ENCODE measurements at places on chromosomes 11 and 22. TPM values are rescaled to one million over a fixed set of nuclear protein-coding genes. Genes with fewer than 3 reads are reported as not detected.

DNA sequence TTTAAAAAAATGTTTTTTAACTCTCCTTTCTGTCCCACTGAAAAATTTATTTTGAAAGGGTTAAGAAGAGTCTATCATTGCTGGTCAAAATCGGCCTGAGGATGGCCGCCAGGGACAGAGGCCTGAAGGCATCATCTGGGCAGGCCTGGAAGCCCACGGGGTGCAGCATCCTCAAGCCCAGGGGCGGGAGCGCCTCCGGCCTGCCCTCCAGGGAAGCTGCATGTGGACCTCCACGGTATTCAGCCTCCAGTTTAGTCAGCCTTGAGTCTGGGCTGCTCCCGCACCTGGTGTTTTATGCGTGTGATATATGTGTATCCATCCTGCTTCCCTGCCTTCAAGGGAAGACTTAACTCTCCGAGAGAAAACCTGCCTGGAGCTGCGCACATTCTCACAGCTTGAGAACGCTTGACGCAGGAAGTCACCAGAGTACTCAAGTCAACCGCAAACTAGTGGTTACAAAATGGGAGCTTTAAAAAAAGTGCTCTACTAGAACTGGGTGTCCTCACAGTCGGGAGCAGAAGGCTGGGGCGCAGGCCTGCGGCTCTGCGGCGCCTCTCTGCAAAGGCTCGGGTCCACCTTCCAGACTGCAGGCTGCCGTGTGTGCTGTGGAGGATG lies 13.6 kb upstream of the BID start:
- DNase-seq = no peak

GRCh38 chr22:41524809-41525449 lies 19.3 kb downstream of the POLR3H start:
- no peak for DNase-seq

DNA sequence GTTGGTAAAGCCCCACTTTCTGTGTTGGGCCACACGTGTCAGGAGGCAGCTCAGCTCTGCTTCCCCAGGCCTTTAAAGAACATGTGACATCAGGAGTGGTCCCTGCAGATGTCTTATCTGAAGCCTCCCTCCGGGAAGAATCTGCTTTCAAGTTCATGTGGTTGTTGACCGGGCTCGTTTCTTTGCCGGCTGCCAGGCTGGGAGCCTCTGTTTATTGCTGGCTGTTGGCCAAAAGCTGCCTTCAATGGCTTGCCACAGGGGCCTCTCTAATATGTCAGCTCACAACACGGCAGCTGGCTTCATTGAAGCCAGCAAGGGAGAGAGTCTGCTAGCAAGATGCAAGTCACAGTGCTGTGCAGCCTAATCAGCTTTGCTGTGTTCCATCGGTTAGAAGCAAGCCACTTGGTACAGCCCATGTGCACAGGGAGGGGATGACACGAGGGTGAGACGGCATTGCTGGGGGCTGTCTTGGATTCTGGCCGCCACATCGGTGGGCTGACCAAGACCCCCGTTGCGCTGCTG lies 14.6 kb downstream of the MRGPRF start:
- no peak for DNase-seq

DNA sequence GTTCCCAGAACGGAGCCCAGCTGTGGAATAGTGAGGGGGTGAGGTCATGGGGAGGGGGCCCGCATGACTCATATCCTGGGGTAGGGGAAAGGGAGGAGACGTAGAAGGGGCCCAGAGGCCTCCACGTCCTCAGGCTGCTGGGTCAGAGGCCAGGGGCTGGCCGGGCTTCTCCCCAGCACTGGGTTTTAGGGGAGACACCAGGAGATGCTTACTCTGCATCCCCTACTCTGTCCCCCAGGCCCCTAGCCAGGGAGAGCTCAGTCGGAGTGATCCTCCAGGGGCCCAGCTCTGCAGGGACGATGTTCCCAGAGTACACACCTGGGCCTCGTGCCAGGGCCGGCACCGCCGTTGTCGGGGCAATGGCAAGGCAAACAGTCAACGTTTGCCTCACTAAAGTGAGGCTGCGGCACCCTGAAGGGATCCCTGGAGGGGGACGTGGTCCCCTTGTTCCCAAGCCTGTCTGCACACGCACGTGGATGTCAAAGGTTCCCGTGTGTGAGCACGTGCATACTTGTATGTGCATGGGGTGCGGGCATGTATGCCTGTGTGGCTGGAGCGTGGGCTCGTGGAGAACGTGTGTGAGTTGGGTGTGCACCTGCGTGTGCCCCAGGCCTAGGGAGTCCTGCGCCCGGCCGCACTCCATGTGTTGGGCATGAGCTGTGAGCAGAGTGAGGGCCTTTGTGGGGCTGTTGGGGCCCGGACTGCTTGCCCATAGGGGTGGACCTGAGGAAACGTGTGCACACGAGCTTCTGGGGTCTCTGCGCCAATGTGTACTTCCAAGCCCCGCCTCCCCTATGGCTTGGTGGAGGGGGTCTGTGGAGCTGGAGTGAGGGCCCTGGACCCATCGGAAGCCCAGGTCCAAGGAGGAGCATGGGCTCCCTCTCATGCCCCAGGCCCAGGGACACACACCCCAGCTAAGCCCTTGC lies 14.2 kb downstream of the PRR33 start:
- DNase-seq = no peak

DNA sequence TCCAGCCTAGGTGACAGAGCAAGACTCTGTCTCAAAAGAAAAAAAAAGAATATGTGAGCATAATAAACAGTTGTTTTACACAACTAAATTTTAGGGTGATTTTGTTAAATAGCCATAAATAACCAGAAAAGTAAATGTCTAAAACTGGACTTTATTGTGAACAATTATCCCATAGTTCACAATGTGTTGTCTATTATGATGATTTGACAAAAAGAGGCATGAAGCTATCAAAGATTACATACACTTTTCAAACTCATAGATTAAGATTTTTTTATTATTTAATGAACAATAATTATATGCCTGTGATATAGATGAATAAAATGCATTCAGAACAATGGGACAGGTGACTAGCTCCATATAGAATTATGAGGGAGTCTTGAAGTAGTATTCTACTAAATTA lies 27.0 kb upstream of the MTMR2 start:
- no peak for DNase-seq

- no peak for DNase-seq
Measured at GRCh38 chr11:102967497-102967896, 12.0 kb upstream of the MMP13 start.

DNA sequence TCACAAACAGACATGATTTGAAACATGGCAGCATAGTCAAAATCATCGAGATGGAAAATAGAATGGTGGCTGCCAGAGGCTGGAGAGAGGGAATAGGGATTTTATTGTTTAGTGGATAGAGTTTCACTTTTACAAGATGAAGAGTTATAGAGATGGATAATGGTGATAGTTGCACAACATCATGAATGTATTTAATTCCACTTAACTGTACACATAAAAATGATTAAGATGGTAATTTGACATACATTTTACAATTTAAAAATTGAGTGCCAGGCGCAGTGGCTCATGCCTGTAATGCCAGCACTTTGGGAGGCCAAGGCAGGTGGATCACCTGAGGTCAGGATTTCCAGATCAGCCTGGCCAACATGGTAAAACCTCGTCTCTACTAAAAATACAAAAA lies 21.2 kb downstream of the TTC28 start:
- DNase-seq = no peak

DNA sequence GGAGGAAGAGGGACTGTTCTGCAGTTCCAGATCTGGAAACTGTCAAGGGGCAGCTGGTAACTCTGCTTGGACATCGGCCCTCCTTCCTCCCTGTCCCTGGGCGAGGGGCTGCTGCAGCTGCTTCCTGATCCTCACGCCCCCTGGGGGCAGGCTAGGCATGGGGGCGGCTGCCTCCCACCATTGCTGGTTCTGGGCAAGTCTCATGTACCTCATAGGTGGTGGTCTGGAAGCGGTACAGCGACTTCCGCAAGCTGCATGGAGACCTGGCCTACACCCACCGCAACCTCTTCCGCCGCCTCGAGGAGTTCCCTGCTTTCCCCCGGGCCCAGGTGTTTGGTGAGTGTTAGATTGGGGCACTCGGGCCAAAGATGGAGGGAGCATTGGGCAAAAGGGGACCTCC lies 5.0 kb downstream of the SNX15 start:
- DNase-seq = no peak

- DNase-seq = no peak
Measured at GRCh38 chr11:1728301-1728700, 22.1 kb downstream of the IFITM10 start.

DNA sequence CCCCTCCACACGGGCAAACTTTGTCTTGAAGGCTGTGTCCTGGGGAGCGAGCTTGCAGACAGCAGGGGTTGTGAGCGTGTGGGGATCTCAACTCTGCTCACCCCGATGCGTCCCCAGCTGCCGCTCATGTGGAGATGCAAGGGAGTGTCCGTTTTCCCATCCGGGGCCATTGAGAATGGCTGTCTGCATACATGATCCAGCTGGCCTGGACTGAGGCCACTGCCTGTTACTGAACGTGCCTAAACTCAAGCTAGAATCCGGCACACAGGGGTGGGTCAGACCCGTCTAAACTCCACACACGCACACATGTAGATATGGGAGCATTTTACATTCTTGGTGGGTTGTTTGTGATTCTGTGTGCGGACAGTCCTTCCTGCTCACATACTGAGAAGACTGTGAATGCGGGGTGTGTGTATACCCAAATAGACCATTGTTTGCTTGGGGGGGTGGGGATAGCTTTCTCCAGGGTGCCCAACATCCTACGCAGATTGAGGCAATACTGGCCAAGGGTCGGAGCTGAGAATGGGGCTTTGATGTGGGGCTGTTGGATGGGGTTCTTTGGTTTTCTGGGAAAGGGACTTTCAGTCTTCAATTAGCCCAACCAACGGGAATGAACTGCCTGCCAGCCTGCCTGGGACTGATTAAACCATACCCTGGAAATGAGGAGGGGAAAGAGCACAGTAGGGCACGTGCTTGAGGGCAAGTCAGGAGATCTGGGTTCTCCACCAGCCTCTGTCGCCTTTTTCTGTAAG lies 60.4 kb downstream of the ST3GAL4 start:
- no peak for DNase-seq

GRCh38 chr22:29744902-29745301 lies 21.9 kb downstream of the ZMAT5 start:
- DNase-seq = no peak

DNA sequence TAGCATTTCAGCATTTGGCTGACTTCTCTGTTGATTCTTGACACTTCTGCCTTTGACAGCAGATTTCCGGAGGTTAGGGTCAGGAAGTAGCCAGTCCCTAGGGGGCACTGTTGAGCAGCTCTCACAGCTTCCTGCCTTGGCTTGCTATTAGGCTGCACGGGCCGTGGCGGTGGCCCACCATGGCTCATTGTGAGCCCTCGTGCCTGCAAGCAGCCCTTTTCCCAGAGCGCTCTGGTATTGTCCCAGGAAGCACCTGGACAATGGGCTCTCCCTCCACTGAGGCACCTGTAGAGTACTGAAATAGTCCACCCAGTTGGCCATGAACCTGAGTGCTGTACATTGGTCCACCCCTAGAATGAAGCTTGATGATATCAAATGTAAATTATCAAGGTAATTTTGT lies 100.2 kb upstream of the GAL start:
- no peak for DNase-seq

- no peak for DNase-seq
Measured at GRCh38 chr11:101269990-101270660, 140.5 kb upstream of the PGR start.

DNA sequence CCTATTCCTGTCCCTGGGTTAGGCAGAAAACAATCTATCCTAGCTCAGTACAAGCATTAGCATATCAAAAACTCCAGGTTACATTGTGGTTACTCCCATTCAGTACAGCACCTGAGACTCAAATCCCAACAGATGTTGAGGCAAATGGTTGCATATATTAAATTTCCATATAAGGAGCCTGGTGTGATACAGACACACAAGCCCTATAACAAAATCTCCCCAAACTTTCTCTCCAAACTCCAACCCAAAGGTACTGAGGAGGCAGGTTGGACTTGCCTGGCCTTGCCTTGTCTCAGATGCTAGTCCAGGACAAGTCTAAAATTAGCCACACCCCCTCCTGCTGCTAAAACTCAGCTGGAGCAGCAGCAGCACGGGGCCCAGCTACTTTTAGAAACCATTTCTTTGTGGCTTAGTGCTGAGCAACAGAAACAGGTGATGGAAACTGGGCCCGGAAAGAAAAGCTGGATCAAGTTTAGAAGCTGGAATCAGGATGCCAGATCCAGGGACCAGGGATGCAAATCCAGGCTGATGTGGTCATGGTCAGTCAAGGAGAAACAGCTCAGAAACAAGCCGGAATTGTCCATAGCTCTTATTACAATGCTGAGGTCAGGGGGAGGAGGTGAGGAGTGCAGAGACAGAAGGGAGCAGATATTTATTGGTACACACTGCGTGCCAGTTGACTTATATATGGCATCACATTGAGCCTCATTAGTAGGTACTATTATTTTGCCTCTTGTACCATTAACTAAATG lies 73.7 kb upstream of the AMOTL1 start:
- DNase-seq = no peak

GRCh38 chr11:134469627-134470026 lies 57.6 kb upstream of the B3GAT1 start:
- no peak for DNase-seq

Gene TUBA8
- 2.1 TPM for total RNA-seq

Gene OR51T1
- not detected for total RNA-seq

Gene RASSF10
- 15.2 TPM for total RNA-seq

Gene GAB4
- not detected for total RNA-seq

Gene THY1
- total RNA-seq = 3.4 TPM

Gene UPK3A
- total RNA-seq = not detected

Gene OR6T1
- total RNA-seq = not detected

Gene VSIG2
- total RNA-seq = 5.5 TPM

Gene FIBP
- total RNA-seq = 35.7 TPM

Gene SCARF2
- total RNA-seq = 6.9 TPM

Gene VSIG10L2
- total RNA-seq = under 0.01 TPM

Gene USP2
- total RNA-seq = 4.8 TPM

Gene ASCL2
- total RNA-seq = 0.67 TPM

Measured in esophagus squamous epithelium (tissue), 5 donors.